ENCODE measurements at places on chromosomes 12 and 14.

DNA sequence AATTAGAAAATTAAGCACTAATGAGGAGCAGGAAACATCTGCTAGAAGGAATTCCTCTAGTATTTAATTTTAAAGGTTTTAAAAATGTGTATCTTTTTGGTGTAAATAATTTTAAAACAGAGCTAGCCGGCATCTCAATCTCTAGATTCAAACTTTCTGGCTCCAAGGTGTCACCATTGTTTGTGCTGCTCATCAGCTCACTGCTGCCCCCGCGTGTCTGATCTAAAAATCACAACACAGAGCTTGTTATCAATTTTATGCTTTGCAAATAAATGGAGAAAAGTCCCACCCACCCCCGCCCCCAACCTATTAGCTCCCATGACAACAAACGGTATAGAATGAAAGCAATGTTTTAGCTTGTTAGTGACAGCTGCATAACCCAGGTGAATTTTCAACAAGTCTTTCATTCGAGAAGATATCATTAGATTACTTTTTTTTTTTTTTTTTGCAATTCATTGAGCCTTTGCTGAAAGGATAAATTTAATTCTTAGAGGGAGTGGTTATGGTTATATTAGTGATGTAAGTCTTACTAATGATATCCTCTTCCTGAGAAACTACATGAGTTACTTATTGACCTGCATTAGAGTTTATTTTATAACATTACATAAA, 11.3 kb upstream of the ABHD12B start:
- peak; percentile 89 for DNase-seq

DNA sequence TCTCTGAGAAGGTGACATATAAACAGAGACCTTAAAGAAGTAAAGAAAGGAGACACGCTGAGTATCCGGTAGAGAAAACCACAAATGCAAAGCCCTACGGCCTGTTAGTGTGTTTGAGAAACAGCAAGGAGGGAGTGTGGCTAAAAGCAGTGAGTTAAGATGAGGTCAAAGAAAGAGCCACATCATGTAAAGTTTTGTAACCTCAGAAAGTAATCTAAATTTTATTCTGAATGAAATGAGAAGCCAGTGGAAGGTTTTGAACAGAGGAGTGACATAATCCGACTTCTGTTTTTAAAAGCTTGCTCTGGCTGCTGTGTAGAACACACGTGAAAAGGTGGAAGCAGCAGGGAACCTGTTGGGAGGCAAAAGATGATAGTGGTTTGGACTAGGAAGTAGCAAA, 32.6 kb downstream of the PPP2R5E start:
- no peak for DNase-seq

DNA sequence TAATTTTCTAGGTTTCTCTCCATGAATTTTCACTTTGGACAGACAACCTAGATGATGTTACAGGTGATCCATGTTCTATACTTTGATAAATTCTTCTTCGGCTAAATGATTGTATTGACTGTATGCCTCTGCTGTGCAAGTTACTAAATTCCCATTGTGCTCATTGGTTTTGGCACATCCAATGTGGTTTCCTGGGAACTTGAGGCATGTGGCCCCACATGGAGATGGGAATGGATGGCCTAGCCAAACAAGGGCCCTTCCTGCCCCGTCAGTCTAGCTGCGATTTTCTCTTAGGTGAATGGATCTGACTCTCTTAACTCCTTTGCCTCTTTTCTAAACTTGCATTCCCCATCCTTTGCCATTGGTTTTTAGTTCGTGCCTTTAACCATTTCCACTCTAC, 186.2 kb downstream of the PELI2 start:
- no peak for DNase-seq

- DNase-seq: no peak
Measured at GRCh38 chr14:38989922-38990546, 113.0 kb downstream of the SEC23A start.

DNA sequence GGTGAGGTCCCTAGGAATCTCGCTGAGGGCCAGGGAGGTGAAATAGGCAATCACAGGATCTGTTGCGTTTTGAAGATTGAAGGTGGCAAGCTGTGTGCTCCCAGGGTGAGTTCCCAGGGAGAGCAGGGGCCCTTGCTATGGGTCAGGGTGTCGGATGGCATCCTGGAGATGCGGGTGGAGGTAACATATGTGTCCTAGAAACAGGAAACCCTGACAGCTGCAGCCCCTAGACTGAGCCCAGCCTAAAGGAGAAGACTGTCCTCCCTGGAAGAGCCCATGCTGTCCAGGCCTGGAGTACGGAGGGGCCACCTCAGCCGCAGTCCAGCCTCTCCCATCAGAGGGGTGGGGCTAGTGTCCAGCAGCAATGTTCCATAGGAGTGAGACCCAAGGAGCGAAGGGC, 194.2 kb downstream of the NTF3 start:
- no peak for DNase-seq

DNA sequence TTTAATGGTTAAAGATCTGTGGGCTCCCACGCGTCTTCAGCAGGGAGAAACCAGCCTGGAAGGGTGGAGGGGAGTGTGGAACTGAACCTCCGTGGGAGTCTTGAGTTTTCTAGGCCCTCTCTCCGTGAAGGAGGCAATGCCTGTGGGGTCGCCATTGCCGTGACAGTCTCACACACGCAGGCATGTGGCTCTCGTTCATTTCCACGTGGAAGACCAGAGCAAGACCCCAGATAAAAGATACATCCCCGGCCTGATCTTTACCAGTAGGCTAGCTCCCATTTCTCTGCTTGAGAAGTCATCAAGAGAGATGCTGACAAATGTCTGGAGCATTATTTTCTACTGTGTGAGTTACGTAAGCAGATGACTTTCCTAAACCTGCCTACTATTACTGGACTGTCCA, 491.7 kb upstream of the LMO3 start:
- no peak for DNase-seq

DNA sequence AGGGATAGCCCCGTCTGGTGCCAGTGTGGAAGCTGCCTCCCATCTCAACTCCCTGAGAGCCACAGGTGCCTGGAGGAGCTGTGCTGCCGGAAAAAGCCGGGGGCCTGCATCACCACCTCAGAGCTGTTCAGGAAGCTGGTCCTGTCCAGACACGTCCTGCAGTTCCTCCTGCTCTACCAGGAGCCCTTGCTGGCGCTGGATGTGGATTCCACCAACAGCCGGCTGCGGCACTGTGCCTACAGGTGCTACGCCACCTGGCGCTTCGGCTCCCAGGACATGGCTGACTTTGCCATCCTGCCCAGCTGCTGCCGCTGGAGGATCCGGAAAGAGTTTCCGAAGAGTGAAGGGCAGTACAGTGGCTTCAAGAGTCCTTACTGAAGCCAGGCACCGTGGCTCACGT, 25.5 kb upstream of the P2RX4 start:
- DNase-seq: no peak

- no peak for DNase-seq
Measured at GRCh38 chr14:33504246-33505099, 446.4 kb downstream of the EGLN3 start.

DNA sequence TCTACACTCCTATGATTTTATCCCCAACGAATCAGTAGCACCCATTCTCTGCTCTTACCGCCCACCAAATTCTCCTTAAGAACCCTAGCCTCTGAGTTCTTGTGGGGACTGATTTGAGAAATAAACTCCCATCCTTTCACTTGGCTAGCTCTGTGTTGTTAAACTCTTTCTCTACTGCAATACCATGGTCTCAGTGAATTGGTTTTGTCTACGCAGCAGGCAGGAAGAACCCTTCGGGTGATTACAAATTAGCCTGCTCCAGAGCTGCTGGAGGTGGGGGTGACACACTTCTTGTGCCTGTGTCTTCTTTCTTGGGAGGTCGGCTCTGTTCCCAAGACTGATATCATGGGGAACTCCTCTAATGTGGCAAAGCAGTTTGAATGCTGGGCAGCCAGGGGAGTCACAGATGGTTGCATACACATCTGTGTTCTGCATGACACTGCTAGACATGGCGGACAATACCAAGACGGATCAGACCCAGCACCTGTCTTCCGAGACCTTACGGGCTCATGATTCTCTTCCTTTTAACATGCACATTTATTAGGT, 1.6 kb upstream of the C1S start:
- DNase-seq: no peak

GRCh38 chr12:110171636-110172035, 47.5 kb downstream of the IFT81 start:
- DNase-seq: no peak

DNA sequence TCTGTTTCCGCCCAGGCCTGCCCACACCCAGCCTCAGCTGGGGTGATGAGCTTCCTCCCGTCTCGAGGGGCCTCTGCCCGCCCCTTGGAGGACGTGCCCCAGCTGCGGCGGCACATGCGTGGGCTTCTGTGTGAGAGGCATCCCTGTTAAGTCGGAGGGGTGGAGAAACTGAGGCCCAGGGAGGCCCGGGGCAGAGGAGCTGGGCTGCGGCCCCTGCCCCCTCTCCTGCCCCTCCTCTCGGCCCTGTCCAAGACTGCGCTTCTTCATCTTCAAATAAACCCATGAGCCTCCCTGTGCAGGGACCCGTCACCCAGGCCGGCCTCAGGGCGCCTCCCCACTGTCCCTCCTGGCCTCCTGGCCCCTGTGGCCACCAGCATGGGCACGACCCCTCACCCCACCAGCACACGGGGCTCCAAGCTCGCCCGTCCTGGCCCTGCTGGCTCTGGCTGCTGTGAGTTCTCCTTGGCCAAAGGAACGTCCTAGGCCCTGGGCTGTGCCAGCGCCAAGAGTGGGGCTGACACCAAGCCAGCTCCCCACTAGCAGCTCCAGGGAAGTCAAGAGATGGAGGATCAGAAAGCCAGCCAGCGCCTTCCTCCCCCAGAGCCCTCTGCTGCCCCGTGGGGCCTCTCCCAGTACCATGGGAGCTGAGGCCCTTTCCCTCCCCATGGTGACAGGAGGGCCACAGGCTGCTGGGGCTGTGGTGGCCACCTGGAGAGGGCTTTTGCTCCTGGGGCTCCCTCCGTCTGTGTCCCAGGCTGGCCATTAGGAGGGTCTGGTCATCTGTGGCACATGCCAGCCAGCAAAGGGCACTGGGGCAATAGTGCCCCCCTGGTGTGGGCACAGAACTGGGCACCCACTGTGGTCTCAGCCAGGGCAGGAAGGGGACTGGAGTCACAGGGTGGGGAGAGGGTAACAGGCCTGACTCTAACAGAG, 180.4 kb downstream of the KIF26A start:
- peak; percentile 76 for DNase-seq

DNA sequence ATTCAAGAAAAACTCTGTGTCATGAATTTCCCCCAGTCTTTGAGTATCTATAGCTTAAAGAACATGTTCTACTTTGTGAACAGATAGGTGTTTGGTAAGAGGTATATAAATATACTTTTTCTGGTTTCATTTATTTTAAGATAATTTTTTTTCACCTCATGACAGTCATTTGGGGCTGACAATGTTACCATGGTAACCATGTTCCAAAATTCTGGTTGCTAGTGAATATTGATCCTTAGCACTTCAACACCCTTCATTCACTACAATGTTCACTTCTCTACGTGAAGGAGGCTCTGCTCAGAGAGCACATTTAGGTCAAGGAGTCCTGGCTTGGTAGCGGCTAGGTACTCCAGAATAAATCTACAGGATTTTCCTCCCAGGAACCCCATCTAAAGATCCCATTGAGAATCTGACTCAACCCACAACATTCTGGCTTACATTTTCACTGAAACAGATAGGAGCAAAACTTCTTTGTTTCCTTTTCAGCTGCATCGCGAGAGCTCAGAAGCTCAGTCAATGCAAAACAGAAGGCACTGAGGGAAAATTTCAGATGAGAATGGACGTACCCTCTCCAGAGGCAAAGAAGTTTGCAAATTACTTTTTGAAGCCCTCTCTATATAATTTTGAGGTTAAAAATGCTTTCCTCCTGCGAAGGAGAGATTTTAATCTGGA, 93.6 kb downstream of the ARF6 start:
- no peak for DNase-seq

- no peak for DNase-seq
Measured at GRCh38 chr14:45553981-45554380, 301.0 kb upstream of the MIS18BP1 start.

DNA sequence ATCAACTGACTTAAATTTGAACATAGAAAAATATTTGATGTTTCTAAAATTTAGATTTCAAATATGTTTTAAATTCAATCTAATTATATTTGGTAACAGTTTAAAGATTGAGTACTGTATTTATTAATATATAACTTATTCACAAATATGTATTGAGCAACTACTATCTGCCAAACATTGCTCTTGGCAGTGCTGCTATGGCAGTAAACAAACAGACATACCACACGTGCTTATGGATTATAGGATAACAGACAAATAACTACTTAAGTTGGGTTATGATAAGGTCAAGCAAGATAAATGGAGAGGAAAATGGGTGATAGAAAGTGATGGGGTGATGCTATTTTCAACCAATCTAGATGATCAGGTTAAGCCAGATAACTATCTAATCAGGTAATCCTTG, 538.1 kb downstream of the C12orf50 start:
- DNase-seq: no peak

- no peak for DNase-seq
Measured at GRCh38 chr12:47077206-47078085, 2.0 kb upstream of the PCED1B start.

- no peak for DNase-seq
Measured at GRCh38 chr12:58412461-58413060, 471.2 kb downstream of the ATP23 start.

GRCh38 chr12:50742776-50743175, 21.1 kb upstream of the ATF1 start:
- no peak for DNase-seq

DNA sequence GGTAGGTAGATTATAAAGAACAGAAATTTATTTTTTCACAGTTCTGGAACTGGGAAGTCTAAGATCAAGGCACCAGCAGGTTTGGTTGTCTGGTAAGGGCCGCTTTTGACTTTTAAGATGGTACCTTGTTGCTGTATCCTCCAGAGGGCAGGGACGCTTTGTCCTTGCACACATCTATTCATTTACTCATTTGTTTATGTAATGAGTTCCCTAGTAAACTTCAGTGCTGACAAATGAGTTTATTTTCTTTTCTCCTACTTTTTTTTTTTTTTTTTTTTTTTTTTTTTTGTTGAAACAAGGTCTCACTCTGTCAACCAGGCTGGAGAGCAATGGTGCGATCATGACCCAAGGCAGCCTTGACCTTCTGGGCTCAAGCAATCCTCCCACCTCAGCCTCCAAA, 195.7 kb downstream of the FBXL14 start:
- DNase-seq: no peak

DNA sequence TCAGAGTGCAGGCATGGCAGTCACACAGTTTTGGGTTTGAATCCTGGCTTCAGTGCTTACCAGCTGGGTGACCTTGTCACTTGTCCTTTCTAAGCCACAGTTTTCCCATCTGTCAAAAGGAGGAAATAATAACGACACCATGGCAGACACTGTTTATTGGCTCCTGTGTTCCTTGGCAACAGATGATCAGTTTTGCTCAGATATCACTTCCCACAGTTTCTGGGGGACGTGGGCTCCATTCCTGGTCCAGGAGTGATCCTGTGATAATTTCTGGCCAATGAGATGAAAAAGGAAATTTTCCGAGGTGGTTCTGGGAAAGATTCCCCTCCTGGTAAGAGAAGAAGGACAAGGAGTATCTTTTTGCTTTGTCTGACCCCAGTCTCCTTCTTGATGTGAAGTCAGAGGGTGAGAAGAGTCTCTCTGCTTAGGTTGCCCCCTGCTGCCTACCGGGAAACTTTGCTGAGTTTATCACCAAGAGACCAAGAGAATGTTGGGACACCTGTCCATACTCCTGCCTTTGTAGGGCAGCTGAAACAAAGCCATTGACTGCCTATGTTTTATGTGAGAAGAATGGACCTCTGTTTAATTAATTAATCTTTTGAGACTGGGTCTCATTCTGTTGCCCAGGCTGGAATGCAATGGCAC, 178.9 kb upstream of the NRXN3 start:
- no peak for DNase-seq
